ENCODE measurements at places on chromosomes 1 and 21.
A peak's percentile ranks its signal among the peaks of the same experiment; 100 is the strongest.

- DNase-seq, result no peak
These were observed 742 bp upstream of the HSPA13 start for GRCh38 chr21:14383596-14384180.

- DNase-seq, result no peak
These were observed 22.7 kb upstream of the PDXK start for GRCh38 chr21:43696214-43696613.

- DNase-seq, result no peak
These were observed 107.4 kb downstream of the PCBP3 start for GRCh38 chr21:45750936-45751335.

GRCh38 chr1:27058966-27059669 is 46.5 kb upstream of the TENT5B start:
- no peak for DNase-seq

DNA sequence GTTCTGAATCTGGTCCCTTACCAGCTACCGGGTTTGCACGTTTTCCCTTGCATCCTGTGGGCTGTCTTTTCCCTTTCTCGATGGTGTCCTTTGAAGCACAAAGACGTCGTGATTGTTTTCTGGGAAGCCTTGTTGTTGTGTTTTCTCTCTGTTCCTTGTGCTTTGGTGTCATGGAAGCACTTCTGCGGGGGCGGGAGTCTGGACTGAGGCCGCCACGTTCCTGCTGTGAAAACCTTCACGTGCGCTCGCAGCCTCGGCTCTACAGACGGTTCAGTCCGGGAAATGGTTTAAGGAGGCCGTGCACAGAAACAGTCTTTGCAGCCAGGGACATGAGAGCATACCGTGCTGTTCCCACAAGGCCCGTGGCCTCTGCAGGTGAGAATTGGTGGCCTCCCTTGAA is 68.5 kb downstream of the SKI start:
- no peak for DNase-seq

DNA sequence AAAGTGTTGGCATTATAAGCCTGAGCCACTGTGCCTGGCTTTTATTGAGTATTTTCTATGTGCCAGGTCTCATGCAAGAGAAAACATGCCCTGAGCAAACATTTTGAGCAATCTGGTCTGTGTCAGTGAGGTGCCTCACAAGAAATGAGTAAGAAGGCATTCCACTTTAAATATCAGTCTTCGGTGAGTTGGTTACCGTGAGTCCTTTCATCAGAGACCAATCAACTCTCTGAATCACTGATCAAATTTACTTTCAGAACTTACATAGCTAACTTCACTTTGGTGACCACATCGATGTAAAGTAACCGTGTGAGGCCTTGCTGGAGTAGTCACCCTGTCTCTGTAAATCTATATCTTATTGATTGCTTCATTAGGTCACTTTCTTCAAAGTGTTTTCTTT is 14.3 kb upstream of the DDX59 start:
- DNase-seq, result peak; percentile 65

DNA sequence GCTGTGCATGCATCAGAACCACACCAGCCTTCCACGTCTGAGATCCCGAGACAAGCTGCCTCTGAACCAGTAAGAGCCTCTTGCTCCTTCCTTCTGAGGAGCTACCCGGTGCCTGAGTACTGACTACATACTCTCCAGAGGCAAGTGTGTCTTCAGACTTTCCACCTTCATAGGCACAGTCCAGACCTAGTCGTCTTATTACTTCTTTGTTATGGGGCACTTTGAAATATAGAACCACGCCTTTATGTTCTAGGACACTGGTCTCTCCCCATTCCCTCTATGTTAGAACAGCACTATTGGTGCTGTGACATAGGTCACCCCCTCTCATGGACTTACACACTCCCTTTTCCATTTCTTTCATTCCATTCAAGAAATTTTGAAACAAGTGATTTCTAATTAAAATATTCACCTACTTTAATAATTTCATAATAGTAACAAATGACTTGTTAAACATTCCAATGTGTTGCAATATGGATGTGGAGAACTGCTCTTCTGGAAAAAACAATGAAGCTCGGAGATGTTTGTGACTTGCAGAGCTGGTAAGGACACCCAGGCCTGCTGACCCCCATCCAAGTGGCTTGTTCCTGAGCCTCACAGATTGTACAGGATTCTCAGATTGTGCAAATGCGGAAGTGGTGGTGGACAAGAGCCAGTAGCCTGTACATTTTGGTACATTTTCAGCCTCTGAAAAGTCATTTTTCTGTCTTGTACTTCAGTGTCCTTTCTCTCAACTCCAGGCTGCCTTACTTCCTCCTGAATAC is 76.1 kb upstream of the SIPA1L2 start:
- no peak for DNase-seq

- no peak for DNase-seq
These were observed at the start of gene KRTAP7-1 for GRCh38 chr21:30829659-30830058. KRTAP7-1 (minus strand) TSS chr21:30829759; CDS start chr21:30829698, 61 bp downstream.

GRCh38 chr1:41656825-41657500 is 172.5 kb upstream of the EDN2 start:
- DNase-seq, result no peak

DNA sequence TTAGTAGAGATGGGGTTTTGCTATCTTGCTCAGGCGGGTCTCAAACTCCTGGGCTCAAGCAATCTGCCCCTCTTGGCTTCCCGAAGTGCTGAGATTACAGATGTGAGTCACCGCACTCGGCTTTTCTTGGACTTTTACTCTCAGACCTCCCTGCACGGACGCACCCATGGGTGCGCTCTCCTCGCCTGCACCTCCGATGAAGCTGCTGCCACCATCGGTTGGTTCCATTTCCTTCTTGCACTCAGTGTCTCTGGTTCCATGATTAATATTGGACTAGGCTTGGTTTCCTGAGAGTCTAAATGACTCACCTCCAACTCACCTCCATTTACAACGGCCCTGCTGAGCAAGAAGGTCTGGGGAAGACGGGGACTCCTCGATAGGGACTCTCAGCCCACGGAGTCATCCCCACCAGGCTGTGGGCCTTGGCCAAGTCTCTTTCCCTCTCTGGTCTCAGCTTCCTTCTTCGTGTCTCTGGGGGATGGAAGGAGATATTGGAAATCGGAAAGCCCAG is 6.7 kb upstream of the TNFRSF8 start:
- DNase-seq, result no peak

DNA sequence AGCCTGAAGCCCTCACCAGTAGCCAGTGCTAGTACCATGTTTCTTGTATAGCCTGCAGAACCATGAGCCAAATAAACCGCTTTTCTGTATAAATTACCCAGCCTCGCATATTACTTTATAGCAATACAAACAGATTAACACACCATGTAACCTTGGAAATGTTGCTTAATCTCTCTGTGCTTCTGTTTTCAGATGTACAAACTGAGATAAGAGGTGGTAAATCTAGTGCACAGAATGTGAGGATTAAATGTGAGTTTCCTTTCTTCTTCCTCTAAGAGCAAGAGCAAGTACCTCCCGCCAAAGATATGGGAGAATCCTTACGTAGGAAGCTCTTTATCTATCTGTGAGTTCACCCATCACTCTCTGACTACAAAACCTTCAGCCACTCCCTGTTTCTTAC is 128.4 kb downstream of the HIVEP3 start:
- DNase-seq, result no peak

- DNase-seq, result peak; percentile 43
These were observed 105.9 kb upstream of the HNRNPU start for GRCh38 chr1:244970236-244970743.

GRCh38 chr1:211738691-211739301 is 63.4 kb upstream of the NEK2 start:
- no peak for DNase-seq

GRCh38 chr1:109091078-109091838 is 694 bp downstream of the TMEM167B start:
- no peak for DNase-seq

GRCh38 chr1:181149326-181150125 is 61.0 kb downstream of the IER5 start:
- DNase-seq, result no peak

GRCh38 chr1:172545396-172546004 is 12.6 kb downstream of the SUCO start:
- no peak for DNase-seq

GRCh38 chr1:37439349-37439995 is 34.9 kb upstream of the ZC3H12A start:
- DNase-seq, result no peak

- DNase-seq, result peak; percentile 90
These were observed 157.2 kb upstream of the KAZN start for GRCh38 chr1:14441302-14441741.

DNA sequence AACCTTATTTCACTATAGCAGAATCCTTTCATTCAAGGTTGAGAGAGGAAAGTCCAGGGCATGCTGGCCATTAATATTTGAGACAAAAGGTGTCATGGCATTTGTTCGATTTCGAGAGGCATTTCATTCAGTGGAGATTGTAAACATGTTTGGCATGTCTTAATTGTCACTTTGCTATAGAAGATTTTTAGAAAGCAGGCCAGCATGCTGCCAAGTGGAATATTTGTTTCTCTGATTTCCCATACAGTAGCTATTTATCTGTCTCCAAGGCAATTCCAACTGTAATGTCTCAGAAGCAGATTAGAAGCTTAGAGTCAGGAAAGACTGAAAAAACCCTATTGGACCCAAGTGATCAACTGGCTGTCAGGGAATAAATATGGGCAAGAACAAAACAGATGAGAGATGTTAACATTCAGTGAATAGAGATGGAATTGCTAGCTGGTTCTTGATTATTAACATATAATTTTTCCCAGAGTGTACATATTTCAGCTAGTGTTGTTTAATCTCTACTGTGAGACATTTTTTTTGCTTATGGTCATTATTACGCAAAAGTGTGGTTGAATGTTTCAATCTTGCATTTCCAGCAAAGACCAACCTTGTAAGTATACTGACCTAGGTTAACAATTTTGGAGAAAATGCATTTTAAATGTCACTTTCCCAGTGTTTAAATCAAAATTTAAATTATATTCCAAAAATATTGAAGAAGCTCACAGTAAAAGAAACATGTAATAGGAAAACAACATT is 174.6 kb downstream of the KCNK2 start:
- DNase-seq, result no peak

- no peak for DNase-seq
These were observed 101.5 kb downstream of the MRPL37 start for GRCh38 chr1:54301497-54301896.

- DNase-seq, result no peak
These were observed 398.3 kb downstream of the DUSP10 start for GRCh38 chr1:221343607-221344006.

DNA sequence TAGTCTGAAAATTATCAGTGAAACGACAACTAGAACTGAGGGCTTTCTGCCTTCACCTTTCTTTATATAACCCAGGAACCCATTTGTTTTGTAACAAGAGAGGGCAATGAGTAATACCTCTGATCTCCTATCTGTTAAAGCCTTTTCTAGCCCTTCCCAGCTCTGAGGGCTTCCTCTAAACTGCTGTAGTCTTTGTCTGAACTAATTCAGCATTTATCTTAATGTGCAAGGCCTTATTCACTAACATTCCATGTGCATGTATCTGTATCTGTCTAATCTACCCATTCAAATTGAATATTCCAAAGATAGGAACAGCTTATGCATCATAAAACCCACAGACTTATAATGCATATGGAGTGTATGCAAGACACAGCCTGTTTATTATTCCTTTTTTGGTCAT is 167.1 kb downstream of the LYPLAL1 start:
- no peak for DNase-seq

DNA sequence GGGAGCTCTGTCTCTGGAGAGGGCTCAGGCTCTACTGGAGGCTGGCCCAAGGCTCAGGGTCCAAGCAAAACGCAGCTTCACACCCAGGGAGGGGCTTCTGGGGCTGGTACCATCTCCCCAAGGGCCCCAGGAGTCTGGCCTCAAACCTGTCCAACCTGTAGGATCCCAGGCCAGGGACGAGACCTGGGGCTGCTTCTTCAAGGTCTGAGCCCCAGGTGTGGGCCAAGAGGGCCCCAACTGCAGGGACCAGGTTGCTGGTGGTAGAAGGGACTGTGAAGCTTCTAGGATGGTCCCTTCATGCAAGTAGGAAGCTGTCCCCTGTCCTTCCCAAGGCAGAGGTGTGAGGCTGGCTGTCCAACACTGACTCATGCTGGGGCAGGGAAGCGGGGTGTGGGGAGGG is 7.8 kb upstream of the MMEL1 start:
- DNase-seq, result no peak

- no peak for DNase-seq
These were observed 88.0 kb downstream of the APP start for GRCh38 chr21:26082549-26082948.

- no peak for DNase-seq
These were observed 522.5 kb downstream of the PTBP2 start for GRCh38 chr1:97243973-97244560.

DNA sequence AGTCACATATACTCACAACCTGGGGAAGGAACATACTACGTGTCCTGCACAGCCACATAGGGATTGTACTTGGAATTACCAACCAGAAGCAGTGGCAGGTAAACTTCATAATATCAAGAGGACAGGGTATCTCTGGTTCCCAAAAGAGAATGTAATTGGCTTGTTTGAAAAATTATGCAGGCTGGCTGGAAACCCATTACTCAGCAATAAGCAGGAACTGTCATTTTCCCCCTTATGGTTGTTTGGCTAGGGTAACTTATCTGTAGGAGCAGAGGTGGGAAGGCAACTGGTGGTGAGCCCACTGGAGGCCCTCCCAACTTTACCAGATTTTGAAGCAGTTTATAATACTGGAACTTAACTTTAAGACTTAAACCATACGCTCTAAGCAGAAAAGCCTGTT is 924.1 kb downstream of the LRRIQ3 start:
- no peak for DNase-seq

GRCh38 chr1:70331962-70332361 is 22.6 kb downstream of the ANKRD13C start:
- no peak for DNase-seq

DNA sequence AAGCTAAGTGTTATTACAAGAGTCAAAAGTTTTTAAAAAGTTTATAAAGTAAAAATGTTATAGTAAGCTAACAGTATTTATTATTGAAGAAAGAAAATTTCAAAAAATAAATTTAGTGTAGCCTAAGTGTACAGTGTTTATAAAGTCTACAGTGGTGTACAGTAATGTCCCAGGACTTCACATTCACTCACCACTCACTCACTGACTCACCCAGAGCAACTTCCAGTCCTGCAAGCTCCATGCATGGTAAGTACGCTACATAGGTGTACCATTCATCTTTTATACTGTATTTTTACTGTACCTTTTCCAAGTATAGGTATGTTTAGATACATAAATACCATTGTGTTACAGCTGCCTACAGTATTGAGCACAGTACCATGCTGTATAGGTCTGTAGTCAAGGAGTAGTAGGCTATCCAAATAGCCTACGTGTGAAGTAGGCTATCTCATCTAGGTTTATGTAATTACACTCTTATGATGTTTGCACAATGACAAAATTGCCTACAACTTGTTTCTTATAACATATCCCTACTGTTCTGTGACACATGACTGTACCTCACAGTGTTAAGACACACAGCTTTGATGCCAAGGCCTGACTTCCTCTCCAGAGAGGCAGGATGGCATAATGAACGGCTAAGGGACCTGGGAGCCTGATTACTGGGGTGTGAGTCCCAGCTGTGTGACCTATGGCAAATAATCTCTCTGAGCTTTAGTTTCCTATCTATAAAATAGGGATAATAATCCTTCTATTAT is 12.7 kb downstream of the DHCR24 start:
- DNase-seq, result no peak

GRCh38 chr1:60527567-60527966 is 454.0 kb upstream of the C1orf87 start:
- no peak for DNase-seq
